ENCODE measurements at places on chromosomes 1 and 21.
A peak's percentile ranks its signal among the peaks of the same experiment; 100 is the strongest.

GRCh38 chr1:116817582-116818064 lies 63.4 kb downstream of the CD2 start:
- no peak for DNase-seq

- DNase-seq: no peak
These were observed 24.8 kb upstream of the SELENON start for GRCh38 chr1:25774921-25775771.

GRCh38 chr1:75438355-75438754 lies 172.6 kb downstream of the SLC44A5 start:
- DNase-seq: no peak

- DNase-seq: no peak
These were observed 11.8 kb upstream of the STMN1 start for GRCh38 chr1:25917996-25918395.

GRCh38 chr1:240595476-240595875 lies 16.5 kb downstream of the GREM2 start:
- DNase-seq: no peak

GRCh38 chr1:234592240-234592639 lies 17.7 kb downstream of the IRF2BP2 start:
- no peak for DNase-seq

DNA sequence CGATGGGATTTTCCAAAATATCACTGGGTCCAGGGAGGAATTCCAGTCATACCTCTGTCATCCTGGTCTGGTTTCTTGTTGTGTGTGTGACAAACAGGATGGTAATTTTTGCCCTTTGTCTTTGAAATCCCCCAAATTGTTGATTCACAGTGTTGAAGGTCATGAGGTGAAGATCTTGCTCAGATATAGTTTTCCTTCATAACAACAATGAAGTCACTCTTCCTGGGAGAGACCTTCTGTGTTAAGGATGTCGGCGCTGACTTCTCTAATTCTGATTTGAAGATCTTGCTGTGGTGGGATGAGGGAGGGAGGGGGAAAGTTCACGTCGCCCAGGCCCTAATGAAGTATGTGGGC lies 32.2 kb upstream of the MPZL1 start:
- no peak for DNase-seq

GRCh38 chr1:248404024-248404423 lies 1.2 kb downstream of the OR2T1 start:
- DNase-seq: no peak

DNA sequence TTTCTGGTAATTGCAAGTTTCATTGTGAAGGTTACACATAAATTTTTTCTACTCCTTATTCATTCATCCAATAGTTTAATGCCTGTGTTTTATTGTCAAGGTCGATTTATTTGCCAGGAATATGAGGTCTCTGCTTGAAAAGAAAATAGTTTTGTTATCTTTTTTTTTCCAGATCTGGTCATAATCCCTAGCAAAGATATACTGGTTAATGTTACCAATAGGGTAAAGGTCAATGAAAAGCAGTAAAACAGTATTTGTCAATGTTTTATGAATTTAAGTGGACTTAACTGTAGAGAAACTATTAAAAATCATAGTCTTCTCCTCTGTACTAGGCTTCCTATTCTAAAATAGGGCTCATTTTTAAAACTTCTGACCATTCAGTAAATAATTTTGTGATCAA lies 8.1 kb upstream of the FMO3 start:
- no peak for DNase-seq

- no peak for DNase-seq
These were observed 45.6 kb upstream of the TMEM61 start for GRCh38 chr1:54934869-54935268.

GRCh38 chr1:185358957-185359356 lies 41.9 kb upstream of the IVNS1ABP start:
- no peak for DNase-seq

GRCh38 chr1:17081439-17081838 lies 27.6 kb upstream of the SDHB start:
- no peak for DNase-seq

DNA sequence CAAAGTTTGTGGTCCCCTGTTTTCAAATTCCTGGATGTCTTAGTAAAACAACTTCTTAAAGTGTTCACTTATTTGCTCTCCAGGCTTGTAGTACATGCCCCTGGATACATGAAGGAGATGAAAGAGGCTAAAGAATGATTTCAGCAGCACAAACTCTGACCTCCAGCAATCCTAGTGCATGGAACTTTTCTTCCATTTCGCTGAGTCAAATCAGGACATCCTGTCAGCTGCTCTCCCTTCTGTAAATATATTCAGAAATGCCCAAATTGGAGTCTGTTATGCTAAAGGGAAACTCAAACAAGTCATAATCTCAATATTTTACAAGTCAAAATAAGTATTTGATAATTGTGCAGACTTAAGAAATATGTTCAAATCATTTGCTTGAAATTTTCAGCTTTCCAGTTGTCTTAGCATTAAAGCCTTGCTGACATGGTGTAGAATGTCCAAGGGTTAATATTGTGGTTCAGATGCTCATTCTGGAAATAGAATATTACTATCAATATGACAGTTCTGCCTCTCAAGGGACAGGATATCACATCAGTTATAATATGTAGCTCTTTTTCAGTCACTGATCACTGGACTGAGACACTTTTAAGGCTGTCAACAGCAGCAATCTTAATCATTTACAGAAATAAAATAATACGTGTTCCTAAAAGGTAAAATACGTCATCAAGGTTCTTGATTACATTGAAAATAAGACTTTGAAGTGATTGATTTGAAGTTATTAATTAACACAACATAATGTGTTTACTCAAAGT lies 1157.3 kb downstream of the PLA2G4A start:
- no peak for DNase-seq

- DNase-seq: no peak
These were observed 49.3 kb downstream of the DOP1B start for GRCh38 chr21:36205962-36206361.

GRCh38 chr1:154736841-154737240 lies 128.9 kb upstream of the ADAR start:
- no peak for DNase-seq

GRCh38 chr1:228999446-229000170 lies 264.3 kb downstream of the RHOU start:
- no peak for DNase-seq

GRCh38 chr1:12021616-12022015 lies 2.3 kb downstream of the MIIP start:
- DNase-seq: no peak

- no peak for DNase-seq
These were observed 14.7 kb upstream of the RASSF5 start for GRCh38 chr1:206492589-206492988.

DNA sequence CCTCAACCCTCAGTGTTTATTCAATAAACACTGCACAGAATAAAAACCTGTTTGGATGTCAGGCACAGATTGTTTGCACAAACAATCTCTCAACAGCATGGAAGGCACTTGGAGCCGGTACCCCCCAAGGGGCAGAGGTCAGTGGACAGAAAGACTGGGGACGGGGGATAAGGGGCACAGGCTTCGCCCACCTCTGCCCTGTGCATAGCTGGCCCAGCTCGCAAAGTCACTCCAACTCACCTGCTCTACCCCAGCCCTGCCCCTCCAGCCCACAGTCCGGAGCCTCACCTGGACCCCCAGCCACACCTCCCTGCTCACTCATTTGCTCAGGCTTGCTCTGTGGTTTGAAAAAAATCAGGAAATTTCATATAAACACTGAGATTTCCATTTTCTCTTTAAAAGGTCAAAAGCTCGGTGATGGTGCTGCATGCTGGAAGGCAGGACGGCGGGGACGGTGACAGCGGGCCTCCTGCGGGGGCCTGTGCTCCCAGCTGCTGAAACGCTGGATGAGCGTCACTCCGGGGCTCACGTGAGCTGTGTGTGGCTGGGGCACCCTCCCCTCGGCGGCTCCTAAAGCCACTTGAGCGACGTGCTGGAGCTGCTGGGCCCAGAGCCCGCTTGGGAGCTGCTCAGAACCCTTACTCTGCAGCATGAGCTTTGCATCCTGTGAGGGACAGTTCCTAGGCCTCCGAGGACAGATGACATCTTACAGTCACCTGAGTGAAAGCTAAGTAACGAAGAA lies 54.5 kb downstream of the PRDM15 start:
- no peak for DNase-seq

DNA sequence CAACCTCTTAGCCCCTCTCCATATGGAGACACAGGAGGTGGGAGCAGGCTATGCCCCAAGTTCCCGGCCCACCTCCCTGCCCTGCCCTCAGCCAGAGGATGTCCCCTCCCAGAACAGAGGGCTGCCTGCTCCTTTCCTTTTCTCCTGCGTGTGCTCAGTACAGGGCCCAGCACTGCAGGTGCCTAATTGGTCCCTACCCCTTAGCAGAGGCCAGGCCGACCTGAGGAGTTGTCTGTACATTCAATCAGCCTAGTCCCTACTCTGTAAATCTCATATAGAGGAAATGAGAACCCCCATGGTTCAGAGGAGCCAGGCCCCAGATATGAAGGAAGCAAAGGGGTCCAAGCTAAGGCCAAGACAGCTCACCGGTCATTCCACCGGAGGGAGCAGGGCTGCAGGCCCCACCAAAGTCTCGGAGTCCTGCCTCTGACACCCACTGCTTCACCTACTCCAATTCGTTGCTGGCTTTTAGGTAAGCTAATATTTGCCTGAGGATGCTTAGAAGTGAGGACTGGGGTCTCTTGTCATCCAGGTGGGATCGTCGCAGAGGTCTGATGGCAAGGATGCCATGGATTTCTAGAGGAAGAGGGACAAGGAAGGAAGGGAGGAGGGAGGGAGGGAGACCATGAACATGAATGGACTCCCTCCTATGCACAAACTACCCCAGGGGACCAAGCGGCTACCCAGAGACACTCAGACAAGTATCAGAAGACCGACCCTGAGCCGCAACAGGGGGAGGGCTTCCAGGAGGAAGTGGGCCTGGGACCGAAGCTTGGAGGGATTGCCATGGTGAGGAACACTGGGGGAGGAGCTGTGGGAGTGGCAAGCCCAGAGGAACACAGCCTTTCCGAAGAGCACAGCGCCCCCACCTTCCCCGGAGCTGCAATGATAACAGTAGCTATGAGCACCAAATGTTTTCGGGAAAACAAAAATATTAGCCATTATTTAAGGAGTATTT lies 30.4 kb upstream of the FOXO6 start:
- no peak for DNase-seq

- DNase-seq: no peak
These were observed 23.6 kb downstream of the DISP3 start for GRCh38 chr1:11502516-11502915.

GRCh38 chr1:2330519-2331199 lies 60.7 kb downstream of the MORN1 start:
- no peak for DNase-seq

DNA sequence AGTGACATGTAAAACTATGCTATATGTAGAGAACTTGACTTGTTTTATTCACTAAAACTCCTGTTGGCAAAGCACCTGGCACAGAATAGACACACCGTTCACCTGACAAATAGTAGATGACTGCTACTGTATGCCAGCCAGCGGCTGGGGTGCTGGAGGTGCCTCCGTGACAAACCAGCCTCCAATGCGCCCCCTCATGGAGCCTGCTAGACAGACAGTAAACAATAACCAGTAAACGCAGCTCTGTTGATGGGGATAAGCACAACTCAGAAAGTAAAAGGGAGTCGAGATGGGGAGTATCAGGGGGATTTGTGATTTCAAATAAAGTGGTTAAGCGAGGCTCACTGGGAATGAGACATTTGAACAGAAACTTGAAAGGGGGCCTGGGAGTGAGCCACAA lies 107.2 kb downstream of the PRDM2 start:
- no peak for DNase-seq

DNA sequence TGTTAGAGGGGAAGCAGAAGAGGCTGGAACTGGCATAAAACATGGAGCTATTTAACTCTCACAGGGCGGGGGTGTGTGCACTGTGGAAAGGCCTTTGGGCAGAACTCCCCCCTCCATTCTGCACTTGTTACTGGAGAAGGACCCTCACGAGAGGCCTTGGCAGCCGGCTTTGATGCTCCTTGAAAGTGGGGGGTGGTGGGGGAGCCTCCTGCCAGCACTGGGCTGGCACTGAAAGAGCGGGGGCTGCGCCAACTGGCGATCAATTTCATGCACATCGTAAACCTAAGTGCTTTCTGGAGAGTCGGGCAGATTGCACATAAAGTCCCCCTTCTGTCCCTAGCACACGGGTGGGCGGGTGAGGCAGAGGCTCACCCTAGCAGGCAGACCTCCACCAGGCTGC lies 28.9 kb downstream of the FOXO6 start:
- no peak for DNase-seq

DNA sequence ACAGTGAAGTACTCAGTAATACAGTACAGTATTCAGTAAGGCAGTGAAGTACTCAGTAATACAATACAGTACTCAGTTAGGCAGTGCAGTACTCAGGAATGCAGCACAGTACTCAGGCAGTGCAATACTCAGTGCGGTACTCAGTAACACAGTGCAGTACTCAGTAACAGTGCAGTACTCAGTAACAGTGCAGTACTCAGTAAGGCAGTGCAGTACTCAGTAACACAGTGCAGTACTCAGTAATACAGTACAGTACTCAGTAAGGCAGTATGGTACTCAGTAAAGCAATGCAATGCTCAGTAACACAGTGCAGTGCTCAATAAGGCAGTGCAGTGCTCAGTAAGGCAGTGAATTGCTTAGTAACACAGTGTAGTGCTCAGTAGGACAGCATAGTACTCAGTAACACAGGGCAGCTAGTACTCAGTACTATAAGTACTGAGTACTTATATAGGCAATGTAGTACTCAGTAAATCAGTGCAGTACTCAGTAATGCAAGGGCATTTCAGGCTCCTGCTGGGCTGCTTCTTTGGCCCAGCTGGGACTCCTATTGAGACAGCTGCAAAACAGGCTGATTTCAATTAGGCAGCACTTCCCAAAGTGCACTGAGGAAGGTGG lies 411.3 kb downstream of the DISC1 start:
- no peak for DNase-seq

DNA sequence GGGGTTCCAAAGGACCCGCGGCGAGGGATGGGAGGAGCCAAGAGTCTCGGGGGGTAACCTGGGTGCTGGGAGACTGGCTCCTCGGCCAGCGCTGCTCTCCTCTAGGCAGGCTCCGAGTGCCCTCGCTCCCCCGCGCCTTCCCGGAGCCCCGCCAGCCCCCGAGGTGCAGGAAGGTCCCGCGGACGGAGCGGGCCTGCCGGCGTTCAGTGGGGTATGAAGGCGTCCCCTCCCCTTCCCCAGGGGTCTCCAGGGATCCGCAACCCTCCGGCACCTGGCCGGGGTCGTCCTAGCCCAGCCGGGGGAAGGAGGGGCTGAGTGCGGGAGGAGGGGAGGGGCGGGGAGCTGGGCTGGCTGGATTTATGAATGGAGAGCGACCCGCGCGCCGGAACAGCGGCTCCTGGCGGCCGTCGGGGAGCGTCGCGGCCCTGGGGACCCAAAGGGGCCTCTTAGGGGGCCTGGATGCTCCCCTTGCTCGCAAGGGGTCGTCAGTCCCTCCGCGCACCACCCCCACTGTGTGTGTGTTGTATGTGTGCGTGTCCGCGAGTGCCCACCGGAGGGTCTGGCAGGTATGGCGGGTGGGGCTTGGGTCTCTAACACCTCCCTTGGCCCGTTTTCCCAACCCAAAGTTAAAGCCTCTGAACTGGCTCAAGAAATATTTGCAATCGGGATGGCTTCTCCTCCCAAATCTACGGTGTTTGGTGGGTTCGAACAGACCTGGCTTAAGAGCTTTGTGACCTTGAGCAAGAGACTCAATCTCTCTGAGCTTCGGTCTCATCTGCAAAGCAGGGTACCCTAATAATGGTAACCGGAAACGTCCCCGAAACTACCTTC lies 642 bp downstream of the HCRTR1 start:
- peak; percentile 15 for DNase-seq

- no peak for DNase-seq
These were observed 52.1 kb downstream of the SYDE2 start for GRCh38 chr1:85148524-85149250.

All from C1 segment of cervical spinal cord (tissue), 14 donors.